ENCODE measurements at places on chromosomes 7 and 10.

- DNase-seq = no peak
Measured at GRCh38 chr7:28618383-28618782, 206.1 kb downstream of the CREB5 start.

DNA sequence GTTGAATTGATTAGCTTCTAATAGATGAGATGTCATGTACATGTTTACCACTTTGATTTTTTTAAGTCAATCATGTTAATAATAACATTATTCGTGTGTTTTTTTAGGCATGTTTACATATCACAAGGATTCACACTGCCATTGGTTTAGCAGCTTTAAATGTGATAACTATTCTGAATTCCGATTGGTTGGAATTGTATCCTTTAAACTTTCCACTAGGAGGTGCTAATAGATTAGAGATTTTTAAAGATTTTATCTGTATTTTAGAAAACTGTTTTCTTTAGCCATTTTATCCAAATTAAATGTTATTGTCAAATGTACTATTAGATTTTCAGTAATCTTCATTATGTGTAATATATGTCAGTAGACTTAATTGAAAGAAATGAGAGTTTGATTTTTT, 83.2 kb downstream of the HECTD2 start:
- no peak for DNase-seq

DNA sequence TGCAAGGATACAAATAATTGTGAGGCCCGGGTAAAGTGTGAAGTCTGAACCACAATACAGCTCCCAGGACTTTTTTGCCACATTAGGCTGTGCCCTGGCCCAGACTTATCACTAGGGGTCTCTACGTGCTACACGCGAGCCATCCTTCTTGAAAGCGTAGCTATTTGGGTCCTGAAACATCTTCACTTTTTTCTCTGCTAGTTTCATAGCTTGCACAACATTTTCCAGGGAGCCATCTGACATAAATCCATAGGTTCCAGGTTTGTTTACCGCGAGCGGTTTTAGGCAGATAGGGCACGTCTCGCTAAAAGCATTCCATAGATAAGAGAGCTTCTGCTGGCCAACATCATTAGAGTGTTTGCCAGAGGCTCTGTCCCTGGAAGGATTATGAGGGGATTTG, 226.5 kb downstream of the RPS24 start:
- no peak for DNase-seq

GRCh38 chr10:90288391-90288933, 569.4 kb downstream of the HTR7 start:
- no peak for DNase-seq

GRCh38 chr10:130174328-130174727, 38.1 kb downstream of the GLRX3 start:
- no peak for DNase-seq

Measured in stimulated activated CD8-positive, alpha-beta memory T cell treated with anti-CD3 and anti-CD28 coated beads, Interleukin-7, amount 100 ng/mL, for 24 hours (primary cell).